ENCODE measurements at places on chromosomes 7 and 10.

DNA sequence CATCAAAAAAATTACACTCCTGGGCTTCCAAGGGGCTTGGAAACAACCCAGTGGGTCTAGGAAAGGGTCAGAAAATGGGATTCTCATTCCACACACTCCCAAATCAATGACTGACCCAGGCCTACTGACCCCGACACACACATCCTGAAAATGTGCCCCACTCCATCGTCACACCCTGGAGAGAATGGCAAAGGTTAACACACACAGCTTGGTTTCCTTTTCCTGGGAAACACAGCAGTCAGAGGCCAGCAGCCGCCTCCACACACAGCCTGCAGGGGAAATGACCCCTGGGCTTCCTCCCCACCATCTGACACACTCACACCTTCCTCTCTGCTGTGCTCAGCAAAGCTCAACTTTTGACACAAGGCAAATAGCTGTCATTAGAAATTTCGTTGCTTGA, 42.9 kb downstream of the SH3PXD2A start:
- DNase-seq = peak; percentile 66

- DNase-seq = no peak
These were observed 28.2 kb upstream of the SEMA3D start for GRCh38 chr7:85215098-85215497.

DNA sequence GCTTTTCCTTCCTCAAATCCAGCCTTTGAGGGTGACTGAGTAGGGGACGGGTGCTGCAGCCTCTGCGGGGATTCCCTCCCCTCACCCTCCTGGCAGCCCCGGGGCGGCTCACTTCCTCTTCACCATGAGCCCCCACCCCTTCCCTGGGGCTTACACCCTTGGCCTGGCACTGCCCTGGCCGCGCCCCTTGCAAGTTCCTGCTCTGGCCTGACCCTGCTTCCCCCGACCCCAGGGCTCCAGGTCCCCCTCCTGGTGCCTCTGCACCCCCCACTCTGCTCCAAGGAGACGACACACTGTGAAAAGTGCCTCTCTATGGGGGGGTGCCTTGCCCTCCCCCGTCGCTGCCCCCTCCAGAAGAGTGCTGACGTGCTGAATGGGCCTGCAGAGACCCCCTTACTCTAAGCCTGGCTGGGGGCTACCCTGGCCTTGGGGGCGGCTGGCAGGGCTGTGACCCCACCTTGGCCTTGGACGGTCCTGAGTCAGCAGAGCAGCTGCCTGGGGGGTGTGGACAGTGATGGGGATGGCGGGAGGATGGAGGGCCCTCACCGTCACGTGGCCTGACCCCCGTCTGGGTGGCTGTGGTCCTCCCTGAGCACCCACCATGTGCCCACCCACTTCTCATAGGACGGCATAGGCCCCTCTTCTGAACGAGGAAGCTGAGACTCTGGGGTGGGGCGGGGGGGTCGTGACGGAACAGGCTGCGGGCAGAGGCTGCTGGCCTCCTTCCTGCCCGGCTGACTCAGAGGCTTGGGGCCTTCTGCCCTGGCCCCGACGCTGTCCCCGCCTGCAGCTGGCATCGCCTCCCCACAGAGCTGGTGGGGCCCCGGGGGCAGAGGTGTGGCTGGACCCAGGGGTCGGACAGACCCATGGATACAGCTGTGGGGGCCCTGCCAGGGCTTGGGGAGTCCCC, 9.8 kb downstream of the LFNG start:
- DNase-seq = no peak

DNA sequence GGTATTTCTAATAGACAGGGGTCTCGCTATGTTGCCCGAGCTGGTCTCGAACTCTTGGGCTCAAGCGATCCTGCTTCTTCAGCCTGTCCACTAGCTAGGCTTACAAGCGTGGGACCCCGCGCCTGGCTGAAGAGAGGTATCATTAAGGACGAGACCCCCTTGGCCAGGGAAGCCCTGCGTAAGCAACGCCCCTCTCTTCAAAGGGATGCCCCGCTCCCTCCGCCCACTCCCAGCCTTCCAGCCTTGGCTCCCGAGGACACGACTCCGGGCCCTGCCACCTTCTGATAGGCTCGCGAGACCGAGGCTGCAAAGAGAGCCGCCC, 220 bp upstream of the ZKSCAN5 start:
- no peak for DNase-seq

GRCh38 chr10:133225707-133226191, 4.3 kb upstream of the UTF1 start:
- no peak for DNase-seq

DNA sequence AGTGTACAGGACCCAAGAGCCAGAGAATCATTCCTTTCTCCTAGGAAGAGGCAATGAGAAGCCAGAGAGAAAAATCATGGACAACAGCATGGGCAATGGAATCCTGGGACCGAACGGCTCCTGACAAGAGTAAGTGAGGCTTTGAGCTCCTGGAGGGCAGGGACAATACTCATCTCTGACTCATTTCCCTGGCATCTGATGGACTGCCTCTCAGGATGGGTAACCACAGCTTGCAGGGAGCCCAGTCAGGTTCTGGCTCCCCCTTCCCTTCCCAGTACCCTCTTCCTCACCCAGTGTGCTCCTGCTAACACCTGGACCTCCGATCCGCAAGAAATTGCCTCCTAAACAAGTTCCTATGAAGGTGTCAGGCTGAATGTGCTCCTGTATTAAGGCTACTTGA, 51.2 kb upstream of the SORCS3 start:
- DNase-seq = no peak

GRCh38 chr7:29432721-29433120, 130.9 kb upstream of the PRR15 start:
- no peak for DNase-seq

GRCh38 chr10:35451151-35452016, 115.1 kb downstream of the CCNY start:
- DNase-seq = peak; percentile 32

GRCh38 chr10:95220539-95220938, 26.5 kb downstream of the ACSM6 start:
- no peak for DNase-seq

GRCh38 chr10:10259013-10259412, 758.7 kb upstream of the CELF2 start:
- DNase-seq = no peak

- DNase-seq = no peak
These were observed 58.9 kb upstream of the C10orf90 start for GRCh38 chr10:126729314-126729870.

DNA sequence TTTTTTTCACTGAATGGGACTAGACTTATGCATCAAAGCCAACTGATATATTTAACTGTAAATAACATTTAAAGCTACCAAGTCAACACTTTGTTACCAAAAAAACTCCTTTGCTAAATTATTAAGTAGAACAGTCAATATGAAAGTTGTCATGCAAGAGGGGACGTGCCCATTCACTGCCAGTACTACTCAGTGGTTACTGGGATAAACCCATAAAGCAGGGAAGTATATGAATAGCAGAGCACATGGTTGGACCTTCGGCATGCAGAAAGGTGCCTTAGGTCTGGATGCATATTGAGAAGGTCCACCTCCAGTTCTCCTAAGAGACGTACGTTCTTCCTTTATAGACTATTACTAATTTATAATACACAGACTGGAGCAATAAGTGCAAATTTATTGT, 120.1 kb downstream of the SVOPL start:
- DNase-seq = no peak

- DNase-seq = no peak
These were observed 77.2 kb downstream of the KIAA1549 start for GRCh38 chr7:138903859-138904435.

DNA sequence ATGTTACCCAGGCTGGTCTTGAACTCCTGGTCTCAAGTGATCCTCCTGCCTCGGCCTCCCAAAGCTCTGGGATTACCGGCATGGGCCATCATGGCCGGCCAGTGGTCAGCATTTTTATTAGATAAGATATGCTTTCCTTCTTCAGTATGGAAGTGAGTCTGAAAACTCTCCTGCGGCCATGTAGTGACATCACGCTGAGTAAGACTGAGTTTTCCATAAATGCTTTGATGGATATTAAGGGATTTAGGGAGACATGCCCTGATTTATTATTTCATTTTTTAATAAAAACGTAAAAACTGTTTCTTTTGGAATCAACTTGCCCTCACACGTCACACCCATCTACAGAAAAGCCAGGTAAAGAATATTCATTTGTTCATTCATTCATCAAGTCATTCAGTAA, 48.4 kb downstream of the DYNC1I1 start:
- no peak for DNase-seq

DNA sequence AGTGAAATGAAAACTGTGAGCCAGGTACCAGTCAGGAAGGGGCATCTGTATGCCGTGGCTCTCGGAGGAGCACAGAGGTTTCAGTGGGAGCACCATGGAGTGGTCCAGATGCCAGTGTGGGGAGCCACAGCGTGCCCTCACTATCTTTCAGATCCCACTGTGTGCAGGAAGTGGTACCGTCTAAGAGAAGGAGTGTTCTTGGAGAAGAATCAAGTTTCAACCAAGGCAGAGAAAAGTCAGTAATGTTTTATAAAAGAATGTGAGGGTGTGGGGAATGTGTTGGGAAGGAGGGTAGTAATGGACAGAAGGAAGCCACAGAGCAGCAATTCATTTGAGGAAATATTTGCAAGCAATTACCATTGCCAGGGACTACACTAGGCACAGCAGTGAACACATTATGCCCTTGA, 35.6 kb downstream of the PRKAR2B start:
- DNase-seq = no peak

GRCh38 chr10:77555591-77556212, 81.9 kb downstream of the KCNMA1 start:
- DNase-seq = no peak

- DNase-seq = no peak
These were observed 87.1 kb downstream of the TRIL start for GRCh38 chr7:28871077-28871476.

- no peak for DNase-seq
These were observed 71.7 kb downstream of the AMZ1 start for GRCh38 chr7:2759736-2760097.

DNA sequence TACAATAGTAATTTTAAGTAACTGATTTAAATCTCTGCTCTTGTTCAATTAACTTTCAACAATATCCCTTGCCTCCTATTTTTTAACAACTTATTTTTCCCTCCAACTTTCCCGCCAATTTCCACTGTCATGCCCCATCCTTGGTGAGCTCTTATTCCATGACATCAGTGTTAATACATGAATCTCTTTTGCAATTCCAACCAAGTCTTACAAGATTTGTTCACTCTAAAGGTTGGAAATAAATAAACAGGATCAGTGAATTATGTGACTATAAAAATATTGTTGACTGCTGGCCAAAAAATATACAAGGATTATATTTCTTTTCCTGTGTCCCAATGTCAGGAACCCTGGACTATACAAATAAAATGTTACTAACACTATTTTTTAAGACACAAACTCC, 21.0 kb upstream of the AGMO start:
- no peak for DNase-seq

- no peak for DNase-seq
These were observed 9.3 kb downstream of the GIMAP7 start for GRCh38 chr7:150524018-150524417.

GRCh38 chr10:788796-789748, 99.6 kb upstream of the DIP2C start:
- peak; percentile 76 for DNase-seq

- no peak for DNase-seq
These were observed 22.0 kb upstream of the BMPR1A start for GRCh38 chr10:86734207-86734988.

GRCh38 chr10:18959369-18959768, 89.2 kb upstream of the MALRD1 start:
- DNase-seq = no peak

- no peak for DNase-seq
These were observed 3.5 kb downstream of the SHH start for GRCh38 chr7:155808549-155809331.

DNA sequence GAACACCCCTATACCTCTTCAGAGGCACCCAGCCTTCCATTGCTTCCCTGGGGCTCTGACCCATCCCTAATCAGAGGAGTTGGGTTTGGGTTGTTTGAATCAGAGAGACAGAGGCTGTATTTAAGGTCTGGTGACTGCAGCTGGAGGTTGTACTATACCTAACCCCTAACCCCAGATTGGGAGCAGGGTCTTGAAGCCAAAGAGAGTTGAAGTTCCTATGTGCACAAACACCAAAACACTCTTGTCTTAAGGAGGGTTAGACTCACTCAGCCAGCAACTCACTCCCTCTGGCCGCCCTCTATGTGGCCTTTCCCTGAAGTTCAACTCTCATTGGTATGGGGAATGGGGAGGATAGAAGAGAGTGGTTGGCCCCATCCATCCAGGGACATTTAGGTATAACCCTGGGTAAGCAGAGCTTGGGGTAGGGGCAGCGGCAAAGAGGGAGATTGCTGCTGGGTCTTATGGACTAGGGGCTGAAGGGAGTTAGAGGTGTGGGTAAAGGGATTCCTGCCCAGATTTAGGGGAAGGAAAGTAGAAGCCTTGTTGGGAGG, 80.0 kb downstream of the PAX2 start:
- DNase-seq = no peak

DNA sequence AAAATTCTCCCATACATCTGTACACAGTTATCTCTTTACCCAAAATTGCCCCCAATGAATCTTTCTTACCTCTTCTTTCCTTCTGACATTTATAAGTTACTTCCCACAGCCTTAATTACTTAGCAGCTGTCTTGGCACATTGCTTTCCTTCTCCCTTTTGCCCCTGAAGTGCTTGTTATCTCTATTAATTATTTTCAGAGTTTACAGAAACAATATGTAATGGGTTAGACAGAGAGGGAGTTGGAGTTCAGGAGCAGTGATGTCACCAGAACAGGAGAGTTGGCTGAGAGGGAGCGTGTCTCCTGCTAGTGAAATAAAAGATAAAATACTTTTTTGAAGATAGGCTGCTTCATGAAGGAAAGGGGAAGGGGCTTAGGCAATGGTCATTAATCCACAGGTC, 57.4 kb downstream of the ITGB8 start:
- DNase-seq = no peak

DNA sequence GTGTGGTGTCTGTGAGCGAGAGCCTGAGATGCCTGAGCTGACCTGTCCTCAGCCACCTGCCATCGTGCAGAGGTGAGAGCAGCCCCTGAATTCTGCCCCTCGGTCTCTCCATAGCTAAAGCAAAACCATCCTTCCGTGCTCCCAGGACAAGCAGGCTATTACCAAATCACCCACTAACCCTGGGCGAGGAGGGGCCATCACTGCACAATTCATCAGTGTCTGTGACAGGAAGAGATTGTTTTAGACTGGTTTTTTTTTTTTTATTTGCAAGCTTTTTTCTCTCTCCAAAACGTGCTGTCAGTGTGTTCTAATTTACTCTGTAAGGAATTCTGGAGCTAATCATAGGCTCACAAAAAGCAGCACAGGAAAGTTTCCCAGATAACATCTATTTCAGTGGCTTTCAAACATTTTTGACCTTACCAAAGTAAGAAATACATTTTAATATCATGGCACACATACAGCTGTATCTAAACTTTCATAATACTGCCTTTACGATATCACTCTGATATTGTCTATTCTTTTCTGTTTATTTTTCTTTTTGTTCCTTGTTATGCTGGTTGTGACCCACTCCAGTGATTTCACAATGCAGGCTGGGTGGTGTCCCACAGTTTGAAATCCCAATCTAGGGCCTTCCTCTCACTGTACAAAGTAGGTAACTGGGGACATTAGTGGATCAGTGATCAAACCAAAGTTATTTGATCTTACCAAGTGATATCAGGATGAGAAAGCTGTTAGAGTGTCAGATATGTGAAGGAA, 62.8 kb downstream of the EGFR start:
- DNase-seq = no peak

GRCh38 chr10:50387732-50388073, 136.4 kb upstream of the ASAH2 start:
- no peak for DNase-seq
